ENCODE measurements at places on chromosomes 7 and 10. TPM values are rescaled to one million over a fixed set of nuclear protein-coding genes. Genes with fewer than 3 reads are reported as not detected.

CDHR3 gene
- total RNA-seq = 13.6 TPM

STEAP2 gene
- 8.2 TPM for total RNA-seq

MBL2 gene
- not detected for total RNA-seq

ABCC2 gene
- total RNA-seq = 0.50 TPM

FAM180A gene
- 0.99 TPM for total RNA-seq

CPEB3 gene
- total RNA-seq = 29.3 TPM
